ENCODE measurements at places on chromosomes 3 and 15. TPM values are rescaled to one million over a fixed set of nuclear protein-coding genes. Genes with fewer than 3 reads are reported as not detected.

GRCh38 chr3:63706321-63707085, 54.0 kb downstream of the SNTN start:
- DNase-seq, result no peak

- no peak for DNase-seq
Measured at GRCh38 chr3:98827221-98827920, 64.2 kb downstream of the ST3GAL6 start.

CLDN1 gene
- 20.6 TPM for total RNA-seq

- peak; percentile 33 for DNase-seq
Measured at GRCh38 chr3:37997342-37997741, 6.8 kb downstream of the VILL start.

DNA sequence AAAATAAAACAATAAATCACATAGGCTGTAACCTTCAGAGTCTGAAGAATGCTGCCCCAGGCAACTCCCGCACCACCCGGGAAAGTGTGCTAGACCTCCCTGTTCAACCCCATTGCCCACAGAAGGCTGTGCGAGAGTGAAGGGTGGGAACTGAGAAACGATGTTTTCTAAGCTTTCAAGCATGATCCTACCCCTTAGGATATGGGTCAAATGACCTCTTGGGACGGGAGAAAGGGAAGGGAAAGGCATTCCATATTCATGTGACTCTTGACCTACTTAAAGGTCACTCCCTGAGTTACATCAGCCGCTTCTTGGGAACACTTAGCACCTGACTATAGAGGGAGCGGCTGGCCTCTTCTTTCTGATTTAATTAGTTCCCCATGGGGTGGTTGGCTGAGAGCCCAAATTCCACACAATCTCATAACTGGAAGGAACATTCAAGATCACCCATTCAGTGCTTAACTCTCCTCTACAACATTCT, 114.7 kb upstream of the SLC24A5 start:
- DNase-seq, result no peak

GRCh38 chr3:58150130-58150809, 60.5 kb downstream of the DNASE1L3 start:
- no peak for DNase-seq

CCR5 gene
- 0.90 TPM for total RNA-seq

MOBP gene
- total RNA-seq, result not detected

GRCh38 chr3:188844096-188844495, 327.7 kb upstream of the TPRG1 start:
- no peak for DNase-seq

C2CD4A gene
- total RNA-seq, result 3.6 TPM

DNA sequence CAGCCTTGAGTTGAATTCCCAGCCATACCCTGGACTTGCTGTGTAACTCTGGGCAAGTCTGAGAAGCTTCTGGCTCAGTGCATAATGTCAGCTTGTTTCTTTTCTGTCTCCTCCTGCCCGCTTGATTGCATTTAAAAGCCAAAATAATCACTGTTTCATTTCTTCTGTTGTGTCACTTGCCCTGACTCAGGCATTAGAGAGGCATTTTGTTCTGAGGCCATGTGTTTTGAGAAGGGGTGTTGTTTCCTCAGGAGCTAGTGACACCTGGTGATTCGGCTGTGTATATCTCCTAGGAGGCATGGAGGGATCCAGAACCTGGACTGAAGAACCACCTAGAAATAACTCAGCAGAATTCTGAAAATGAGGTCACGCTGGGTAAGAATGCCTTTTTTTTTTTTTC, 16.0 kb downstream of the WDR73 start:
- DNase-seq, result no peak

GRCh38 chr15:60000824-60001609, 3.1 kb upstream of the FOXB1 start:
- no peak for DNase-seq

TM2D3 gene
- 19.9 TPM for total RNA-seq

GRCh38 chr3:57985176-57985983, 22.8 kb upstream of the FLNB start:
- DNase-seq, result no peak

DNA sequence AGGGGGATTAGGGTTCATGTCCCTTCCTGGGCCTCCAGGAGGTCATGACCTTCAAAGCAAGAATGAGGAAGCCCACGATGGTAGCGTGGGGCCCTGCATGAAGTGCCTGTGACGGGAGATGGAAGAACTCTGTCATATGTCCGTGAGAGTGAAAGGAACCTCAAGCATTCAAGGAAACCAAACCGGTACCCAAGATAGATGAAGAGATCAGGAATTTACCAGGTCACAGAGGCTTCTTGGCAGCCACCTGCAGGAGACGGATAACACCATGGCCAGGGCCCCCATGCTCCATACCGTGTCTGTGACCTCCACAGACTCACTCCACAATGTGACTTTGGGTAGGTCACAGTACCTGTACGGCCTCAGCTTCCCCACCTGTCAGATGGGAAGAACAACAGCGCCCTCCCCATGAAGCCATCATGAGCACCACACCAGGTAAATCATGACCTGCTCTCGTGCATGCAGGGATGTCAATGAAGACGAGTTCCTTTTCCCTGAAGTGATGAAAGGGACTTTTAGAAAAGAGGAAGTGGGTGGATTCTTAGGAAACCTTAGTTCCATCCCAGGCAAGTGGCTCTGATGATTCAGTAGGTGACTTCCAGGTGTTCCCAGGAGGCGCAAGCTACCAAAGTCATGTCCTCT, 23.3 kb upstream of the CYP11A1 start:
- DNase-seq, result no peak

GRCh38 chr3:40901298-40901697, 298.0 kb upstream of the CTNNB1 start:
- no peak for DNase-seq

ISY1 gene
- 15.0 TPM for total RNA-seq

- DNase-seq, result no peak
Measured at GRCh38 chr15:71185706-71186105, 70.4 kb downstream of the THSD4 start.

DNA sequence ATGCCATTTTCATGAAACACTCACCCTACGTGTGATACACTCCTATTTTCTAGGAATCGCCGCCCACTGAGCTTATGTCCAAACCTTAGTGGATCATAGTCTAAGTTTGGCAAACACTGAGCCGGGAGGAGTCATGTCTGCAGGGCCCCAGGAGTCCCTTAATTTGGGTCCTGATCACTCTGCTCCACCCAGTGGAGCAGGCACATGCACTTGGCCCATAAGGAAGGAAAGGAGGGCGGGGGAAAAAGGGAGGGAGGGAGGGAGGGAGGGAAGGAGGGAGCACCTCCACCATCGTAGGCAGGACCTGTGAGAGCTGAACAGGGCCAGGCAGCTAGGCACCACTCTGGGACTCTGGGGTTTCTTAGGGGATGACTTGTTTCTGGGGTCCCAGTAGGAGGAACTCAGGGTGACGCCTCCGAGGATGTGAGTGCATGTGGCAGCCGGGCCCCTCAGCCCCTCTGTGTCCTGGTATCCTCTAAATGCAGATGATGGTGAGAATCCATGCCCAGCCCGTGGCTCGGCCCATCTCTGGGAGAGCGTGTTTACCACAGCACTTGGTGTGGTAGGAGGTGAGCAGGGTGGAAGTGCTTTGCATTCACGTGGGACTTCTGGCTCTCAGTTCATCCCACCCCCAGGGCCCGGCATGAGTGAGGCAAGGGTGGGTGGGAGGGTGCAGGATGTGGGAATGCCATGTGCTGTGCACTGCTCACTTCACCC, 109.4 kb downstream of the KLF13 start:
- no peak for DNase-seq

DNA sequence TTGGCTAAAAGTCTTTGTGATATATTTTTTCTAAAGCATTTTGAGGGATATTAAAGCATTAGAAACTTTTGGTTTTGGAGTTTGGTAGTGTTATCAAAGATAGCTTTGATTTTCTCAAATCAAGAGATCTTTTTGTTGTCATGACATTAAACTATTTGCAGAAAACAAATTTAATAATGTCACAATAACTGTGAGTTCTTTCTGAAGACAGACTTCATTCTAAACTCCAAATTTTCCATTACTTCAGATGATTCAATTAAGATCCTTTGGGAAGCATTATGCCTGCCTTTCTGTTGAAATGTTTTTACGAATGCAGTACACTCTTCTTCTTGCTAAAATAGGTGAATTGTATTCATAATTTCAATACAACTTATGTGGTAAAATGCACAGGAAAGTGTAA, 145.4 kb downstream of the ALCAM start:
- DNase-seq, result no peak

DNA sequence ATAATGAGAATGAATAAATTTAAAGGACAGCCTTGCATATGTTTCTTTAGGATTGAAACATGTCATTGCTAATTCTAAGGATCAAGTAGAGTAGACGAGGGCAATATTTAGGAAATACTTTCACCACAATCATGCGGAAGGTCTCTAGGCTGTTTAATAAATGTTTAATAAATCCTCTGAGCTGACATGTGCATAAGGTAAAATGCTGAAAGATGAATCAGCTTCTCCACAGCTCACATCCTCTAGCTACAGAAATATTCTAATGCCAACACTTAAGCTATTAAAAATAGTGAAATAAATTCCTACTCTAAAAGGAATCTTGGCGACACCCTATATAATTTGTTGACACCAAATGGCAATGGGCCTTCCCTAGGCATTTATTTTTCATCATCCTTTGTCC, 407.3 kb downstream of the TBL1XR1 start:
- no peak for DNase-seq

GRCh38 chr3:194083637-194084224, 52.2 kb upstream of the HES1 start:
- DNase-seq, result no peak

DNA sequence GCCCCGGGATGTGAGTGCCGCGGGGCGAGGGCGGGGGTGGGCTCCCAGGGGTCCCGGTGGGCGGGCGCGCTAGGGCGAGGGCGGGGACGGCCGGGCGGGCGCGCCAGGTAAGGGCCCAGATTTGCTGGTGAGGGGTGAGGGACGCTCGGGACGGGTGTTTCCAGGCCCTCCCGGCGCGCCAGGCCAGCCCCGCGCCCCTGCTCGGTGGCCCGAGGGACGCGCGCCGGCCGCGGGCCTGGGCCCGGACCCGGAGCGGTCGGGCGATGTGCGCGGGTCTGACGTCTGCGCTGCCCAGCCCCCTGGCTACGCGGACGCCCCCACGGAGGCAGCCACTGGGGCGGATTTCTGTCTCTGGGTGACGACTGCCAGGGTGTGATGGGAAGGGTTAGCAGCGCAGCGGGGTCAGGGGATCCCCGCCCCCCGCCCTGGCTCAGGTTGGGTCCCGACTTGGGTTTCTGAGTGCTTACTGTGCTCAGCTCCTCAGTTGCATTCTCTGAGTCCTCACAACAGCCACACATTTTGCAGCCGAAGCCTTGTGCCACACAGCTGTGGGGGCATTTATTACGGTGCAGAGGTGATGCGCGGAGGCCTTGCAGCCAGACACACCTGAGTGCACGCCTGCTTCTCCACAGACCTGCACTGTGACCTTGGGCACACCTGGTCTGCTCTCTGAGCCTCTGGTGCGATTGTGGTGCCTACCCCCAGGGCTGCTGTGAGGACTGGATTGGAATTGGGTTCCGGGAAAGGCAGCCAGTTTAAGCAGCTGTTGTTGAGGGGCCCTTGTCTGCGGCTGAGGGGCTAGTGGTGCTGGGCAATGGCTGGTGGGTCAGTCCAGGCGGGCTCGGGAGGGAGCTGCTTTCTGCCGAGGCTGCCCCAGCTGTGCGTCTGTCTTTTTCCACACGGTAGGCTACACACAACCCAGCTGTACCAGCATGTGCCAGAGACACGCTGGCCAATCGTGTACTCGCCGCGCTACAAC, 523 bp downstream of the HDAC11 start:
- peak; percentile 92 for DNase-seq

KLHL6 gene
- 0.40 TPM for total RNA-seq

MPI gene
- 22.7 TPM for total RNA-seq

GRCh38 chr3:132444383-132444782, 27.1 kb downstream of the DNAJC13 start:
- no peak for DNase-seq

GRCh38 chr15:82165948-82166376, 96.6 kb downstream of the EFL1 start:
- no peak for DNase-seq

GRCh38 chr15:40279437-40280141, 3.3 kb downstream of the ANKRD63 start:
- DNase-seq, result peak; percentile 89

DNA sequence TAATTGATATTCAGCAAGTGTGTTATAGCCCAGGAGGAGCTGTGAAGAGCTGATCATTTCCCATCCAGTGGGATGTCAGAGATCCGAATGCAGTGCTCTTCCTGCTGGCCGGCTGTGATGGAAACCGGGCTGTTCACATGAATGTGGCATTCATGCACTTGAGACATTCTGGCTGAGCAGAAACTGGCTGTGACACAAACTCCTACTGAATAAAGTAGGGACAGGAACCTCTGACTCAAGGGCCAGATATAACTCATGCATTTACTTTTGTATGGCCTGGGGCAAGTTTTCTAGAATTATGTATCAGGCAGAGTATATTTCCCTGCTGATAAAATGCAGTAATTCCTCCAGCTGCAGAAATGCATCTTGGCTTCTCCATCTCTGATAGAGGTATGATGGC, 83.4 kb upstream of the FAM3D start:
- no peak for DNase-seq

GRCh38 chr3:160049988-160050387, 61.4 kb downstream of the IL12A start:
- no peak for DNase-seq

DNA sequence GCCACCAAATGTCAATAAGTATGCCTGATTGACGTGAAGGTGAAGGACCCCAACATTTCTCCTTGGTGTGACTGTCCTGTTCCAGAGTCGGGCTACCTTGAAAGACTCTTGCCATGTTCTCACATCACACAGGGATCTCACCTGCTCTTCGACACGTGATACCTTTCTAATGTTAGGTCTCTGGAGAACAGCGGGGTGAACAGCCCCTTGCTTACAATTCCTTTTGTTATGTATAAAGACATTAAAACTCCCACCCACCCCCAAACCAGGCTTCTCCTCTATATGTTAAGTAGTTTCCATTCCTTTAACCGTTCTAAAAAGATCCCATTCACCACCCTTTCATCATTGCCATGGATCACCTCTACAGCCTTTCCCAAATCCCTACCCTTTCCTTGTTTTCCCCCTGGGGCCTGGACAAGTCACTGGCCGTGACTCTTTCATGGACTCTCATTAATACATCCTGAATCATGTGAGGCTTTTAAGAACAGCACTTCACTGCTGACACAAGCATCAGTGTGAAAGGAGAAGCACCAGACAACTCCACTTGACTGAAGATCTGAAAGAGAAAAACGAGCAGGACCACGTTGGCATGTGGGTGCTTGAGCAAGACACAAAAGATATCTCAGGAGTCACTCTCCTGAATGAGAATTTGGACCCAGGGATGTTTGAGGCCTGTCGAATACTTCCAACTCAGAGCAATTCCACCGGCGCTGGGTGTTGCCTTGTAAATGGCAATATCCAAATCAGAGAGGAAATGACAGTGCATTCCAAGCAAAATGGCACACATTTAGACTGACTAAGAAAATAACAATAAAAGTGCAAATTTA, 115.0 kb downstream of the FOXP1 start:
- no peak for DNase-seq
